Stimulated activated CD4-positive, alpha-beta T cell treated with anti-CD3 and anti-CD28 coated beads, Interleukin-12 subunit alpha, Interleukin-12 subunit beta, amount 100 ng/mL, for 48 hours (primary cell): ENCODE measurements at places on chromosomes 13 and 19.

DNA sequence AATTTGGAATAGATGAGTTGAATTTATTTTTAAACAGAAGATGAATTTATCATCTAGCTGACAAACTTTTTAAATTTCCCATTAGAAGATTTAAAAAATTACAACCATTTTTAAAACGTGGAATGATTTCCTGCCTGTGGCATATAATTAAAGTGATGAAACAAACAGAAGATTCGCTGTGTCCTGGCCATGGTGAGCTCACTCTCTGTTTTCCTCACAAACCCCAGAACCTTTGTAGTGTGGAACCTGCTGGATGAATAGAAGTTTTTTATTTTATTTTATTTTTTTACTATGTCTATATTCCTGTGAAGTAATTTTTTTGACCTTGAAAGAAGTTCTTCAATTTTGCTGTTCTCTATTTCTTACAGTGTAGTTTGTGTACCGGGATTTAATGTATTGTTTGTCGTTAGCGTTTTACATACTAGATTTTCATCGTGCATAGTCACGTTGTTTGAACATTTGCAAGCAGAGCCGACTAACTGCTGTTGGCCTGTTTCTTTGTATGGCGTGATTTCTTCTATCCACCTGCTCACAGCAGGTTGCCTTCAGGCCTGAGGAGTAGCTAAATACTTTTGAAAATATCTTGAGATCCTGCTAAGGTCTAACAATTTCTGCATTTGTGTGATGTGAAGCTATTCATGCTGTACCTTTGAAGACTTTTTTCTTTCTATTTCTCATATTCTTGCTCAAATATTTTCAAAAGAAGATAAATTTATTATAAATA is 149.2 kb downstream of the GGACT start:
- no peak for DNase-seq

DNA sequence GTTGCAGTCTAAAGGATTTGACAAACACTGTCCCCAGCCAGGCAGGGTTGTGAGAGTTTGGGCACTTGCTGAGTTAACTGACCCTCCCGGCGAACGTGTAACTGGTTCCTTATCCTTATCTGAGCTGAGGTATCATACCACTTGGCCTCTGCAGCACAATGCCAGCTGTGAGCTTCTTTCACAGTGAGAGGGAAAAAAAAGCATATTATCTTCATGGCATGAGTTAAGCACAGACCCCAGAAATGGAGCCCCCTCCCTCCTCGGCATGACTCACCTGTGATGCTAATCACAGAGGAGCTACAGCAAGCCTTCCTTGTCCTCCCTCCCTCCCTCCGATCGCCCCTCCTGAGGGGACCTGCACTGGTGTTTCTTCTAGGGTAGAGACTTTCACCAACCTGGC is 60.5 kb downstream of the EFNB2 start:
- no peak for DNase-seq

DNA sequence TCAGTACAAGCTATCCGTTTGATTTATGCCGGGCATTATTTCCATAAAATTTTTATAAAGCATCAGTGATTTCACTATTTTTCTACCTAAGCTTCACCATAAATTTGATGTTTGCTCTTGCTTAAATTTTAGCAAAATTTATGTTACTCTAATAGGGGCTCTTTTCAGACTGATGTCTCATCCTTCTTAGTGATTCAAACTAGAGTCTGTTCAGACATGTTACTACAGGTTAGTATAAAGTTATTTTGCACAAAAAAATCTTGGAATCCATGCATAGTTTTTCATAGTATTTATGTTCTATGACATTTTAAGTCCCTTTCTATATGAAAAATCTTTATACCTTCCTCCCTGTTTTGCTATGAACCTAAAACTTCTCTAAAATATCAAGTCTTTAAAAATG is 1151.9 kb downstream of the SLITRK5 start:
- DNase-seq, result no peak

DNA sequence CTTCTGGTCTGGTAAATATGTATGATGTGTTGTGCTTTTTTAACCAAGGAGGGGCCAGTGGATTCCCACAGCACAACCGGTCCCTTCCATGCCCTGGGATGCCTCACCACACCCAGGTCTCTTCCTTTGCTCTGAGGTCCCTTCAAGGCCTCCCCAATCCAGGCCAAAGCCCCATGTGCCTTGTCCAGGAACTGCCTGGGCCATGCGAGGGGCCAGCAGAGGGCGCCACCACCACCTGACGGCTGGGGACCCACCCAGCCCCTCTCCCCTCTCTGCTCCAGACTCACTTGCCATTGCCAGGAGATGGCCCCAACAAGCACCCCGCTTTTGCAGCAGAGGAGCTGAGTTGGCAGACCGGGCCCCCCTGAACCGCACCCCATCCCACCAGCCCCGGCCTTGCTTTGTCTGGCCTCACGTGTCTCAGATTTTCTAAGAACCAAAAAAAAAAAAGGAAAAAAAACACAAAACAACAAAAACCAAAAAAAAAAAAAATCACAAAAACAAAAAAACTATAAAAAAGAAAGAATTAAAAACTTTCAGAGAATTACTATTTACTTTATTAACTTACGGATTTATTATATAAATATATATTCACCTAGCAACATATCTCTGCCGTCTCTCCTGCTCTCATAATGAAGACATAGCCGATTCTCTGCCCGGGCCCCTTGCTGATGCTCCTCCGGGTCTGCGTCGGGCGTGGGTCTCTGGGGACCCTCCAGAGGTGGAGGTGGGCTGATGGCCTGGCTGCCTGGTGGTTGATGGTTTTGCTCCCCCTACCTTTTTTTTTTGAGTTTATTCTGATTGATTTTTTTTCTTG is 14.4 kb downstream of the CAPN12 start:
- peak; percentile 66 for DNase-seq

GRCh38 chr19:16394681-16395375 is 70.2 kb downstream of the KLF2 start:
- no peak for DNase-seq

DNA sequence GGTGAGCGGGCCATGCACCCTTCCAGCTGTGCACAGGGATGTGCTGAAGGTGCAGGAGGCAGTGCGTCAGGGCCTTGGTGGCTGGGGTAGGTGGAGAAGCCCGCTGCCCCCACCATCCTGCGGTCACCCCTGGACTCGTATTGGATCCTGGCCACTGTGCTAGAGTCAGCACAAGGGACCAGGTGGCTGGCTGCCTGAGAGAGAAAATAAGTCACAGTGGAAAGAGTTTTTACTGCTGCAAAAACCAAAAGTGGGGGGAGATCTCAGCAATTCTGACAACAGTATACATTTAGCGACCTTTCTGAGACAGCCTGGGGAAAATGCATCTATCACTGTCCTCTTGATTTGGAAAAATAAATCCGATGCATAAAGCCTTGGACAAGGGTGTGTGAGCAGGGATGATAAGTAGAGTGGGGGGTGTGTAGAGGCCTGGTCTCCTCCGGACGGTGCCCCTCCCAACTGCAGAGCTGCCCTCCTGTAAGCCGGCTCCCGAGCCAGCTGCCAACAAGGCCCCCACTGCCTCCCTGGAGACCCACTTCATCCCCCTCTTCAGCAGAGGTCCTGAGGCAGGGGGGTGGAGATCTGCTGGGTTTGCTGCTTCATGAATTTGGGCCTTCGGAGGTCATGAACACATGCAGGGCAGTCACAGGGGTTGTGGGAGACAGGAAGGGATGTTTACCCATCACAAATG is 84.2 kb downstream of the SLC7A1 start:
- no peak for DNase-seq

DNA sequence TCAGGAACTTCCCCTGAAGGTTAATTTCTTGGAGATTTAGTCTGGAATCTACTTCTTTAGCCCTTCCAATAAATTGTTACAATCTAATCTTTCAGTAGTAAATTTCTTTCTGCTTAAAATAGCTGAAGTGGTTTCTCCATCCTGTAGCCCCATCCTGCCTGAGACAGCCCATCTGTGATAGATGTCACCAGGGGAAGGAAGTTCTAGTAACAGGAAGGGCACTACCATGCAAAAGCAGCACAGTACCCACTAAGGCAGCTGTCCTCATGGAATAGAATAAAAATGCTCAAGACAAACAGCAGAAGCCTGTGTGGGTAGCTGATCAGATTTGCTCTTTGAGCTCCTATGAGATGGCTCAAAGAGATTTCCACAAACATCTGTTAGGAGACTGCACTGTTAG is 1036.5 kb downstream of the SLITRK5 start:
- DNase-seq, result no peak

- no peak for DNase-seq
Observed at GRCh38 chr13:99659866-99660554, 158.7 kb downstream of the TM9SF2 start.

- DNase-seq, result peak; percentile 15
Observed at GRCh38 chr19:6925801-6926751, 38.7 kb downstream of the ADGRE1 start.

- DNase-seq, result no peak
Observed at GRCh38 chr13:72004246-72004645, 137.2 kb upstream of the DACH1 start.

DNA sequence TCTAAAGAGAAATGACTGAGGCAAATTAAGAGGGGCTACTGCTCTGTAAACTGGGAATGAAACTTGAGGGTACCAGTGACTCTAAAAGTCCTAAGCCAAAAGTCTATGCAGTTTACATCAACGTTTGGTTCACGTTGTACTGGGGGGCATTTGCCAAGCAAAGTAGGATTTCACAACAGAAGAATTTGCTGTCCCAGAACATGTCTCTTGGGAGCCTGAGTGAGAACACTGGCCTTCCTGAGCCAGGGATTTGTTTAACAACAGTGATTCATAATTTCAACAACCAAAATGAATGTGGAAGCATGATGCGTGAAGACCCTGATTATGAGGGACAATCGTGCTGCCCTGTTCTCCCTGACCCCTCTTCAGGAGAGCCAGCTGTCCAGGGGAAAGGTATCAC is 178.0 kb downstream of the OXGR1 start:
- no peak for DNase-seq

DNA sequence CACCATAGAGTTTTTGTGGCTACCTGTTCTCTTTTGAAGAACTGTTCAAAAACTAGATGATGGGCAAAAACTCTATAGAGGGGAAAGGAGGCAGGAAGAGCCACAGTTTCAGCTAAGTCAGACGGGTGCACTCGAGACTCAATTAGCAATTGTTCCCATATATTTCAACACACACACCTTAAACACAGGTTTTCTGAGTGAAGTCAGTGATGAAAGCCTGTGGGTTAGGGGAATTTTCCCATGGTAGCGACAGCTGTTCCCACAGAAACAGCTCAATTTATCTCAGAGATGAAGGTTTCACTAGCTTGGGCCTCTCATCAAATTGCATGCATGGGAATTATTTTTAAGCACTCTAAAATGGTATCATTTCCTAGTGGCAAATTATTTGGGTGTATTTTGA is 143.4 kb downstream of the ZIC5 start:
- no peak for DNase-seq

DNA sequence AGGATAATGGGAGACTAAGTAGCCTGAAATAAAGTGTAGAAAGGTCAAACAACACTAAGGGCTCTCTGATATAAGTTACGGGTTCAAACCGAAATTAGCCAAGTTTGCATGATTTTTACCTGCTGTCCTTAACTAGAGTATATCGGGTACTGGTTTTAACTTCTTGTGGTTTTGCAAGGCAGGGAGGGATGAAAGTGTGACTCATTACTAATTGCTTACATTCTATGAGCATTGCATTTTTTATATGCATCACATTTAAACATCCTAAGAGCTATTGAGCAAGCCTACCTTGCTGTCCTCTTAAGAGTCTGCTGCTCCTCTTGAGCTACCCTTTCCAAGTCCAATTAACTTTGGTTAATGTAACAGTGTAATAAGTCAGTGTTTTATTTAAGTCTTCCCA is 415.4 kb downstream of the SLITRK5 start:
- DNase-seq, result no peak

GRCh38 chr19:35419046-35419445 is 29.0 kb upstream of the FFAR2 start:
- no peak for DNase-seq

- DNase-seq, result no peak
Observed at GRCh38 chr19:38735257-38735686, 9.0 kb downstream of the CAPN12 start.

- DNase-seq, result no peak
Observed at GRCh38 chr19:2353159-2353886, 6.7 kb upstream of the TMPRSS9 start.

- no peak for DNase-seq
Observed at GRCh38 chr13:22506096-22506691, 674.6 kb upstream of the SGCG start.

GRCh38 chr19:408902-409515 is at the start of gene C2CD4C:
C2CD4C (minus strand) TSS chr19:409147; CDS start chr19:408361, 786 bp downstream.
- DNase-seq, result no peak

GRCh38 chr13:114234266-114234644 is 442 bp upstream of the CDC16 start:
- no peak for DNase-seq

GRCh38 chr13:28754698-28755545 is 36.2 kb upstream of the SLC46A3 start:
- peak; percentile 10 for DNase-seq

GRCh38 chr19:47379381-47379938 is 30.3 kb downstream of the DHX34 start:
- DNase-seq, result no peak

GRCh38 chr19:3368848-3369336 is 2.5 kb downstream of the NFIC start:
- DNase-seq, result no peak

DNA sequence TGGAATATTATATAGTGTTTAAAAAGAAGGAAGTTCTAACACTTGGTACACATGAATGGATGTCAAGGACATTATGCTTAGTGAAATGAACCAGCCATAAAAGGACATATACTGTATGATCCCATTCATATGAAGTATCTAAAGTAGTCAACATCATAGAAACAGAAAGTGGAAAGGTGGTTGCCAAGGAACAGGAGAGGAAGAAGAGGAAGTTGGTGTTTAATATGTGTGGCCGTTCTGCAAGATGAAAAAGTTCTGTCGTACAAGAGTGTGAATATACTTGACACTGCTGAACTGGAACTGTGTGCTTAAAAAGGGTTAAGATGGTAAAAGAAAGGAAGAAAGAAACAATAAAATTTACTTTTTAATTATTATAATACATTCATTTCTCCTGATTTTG is 33.1 kb upstream of the C1QTNF9 start:
- DNase-seq, result no peak

DNA sequence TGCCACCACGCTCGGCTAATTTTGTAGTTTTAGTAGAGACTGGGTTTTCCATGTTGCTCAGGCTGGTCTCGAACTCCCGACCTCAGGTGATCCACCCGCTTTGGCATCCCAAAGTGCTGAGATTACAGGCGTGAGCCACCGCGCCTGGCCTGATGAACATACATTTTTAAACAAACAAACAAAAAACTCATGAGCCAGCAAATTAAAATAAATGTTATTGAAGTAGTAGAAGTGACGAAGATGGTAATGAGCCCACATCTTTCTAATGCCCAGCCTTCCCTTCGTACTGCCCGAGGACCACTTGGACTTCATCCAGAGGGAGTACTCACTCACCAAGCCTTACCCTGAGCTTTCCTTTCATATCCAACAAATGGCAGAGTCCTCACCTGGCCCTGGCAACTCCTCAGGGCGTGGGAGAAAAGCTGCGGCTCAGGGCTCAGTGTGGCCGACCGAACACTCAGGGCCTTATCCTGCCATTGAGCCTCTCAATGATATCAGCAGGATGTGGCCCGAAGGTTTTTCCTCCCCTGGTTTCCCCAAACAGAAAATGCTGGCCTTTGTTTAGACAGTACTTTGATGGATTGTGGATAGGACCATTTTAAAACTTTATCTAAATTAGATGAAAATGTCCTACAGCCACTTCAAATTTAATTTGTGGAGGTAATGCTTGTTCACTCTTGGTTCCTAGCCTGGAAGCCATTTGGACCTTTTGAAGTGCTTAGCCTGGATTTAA is 22.8 kb upstream of the ABCC4 start:
- no peak for DNase-seq
